Stimulated activated CD8-positive, alpha-beta memory T cell treated with anti-CD3 and anti-CD28 coated beads, Interleukin-4, amount 100 ng/mL, for 48 hours (primary cell): ENCODE measurements at places on chromosomes 11 and 22.

DNA sequence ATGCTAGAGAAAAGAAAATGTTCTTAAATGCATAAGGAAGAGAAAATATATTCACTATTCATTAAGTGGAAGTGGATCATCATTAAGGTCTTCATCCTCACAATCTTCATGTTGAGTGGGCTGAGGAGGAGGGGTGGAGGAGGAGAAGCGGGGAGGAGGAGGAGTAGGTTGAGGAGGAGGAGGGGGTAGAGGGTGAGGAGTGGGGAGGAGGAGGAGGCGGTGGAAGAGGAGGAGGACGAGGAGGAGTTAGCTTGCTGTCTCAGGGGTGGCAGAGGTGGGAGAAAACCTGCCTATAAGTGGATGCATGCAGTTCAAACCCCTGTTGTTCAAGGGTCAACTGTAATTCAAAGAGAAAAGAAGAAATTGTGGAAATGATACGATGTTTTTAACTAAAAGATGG is 71.6 kb downstream of the MYEOV start:
- peak; percentile 7 for DNase-seq

GRCh38 chr11:5115339-5115738 is 22.8 kb downstream of the OR52A5 start:
- DNase-seq = no peak

GRCh38 chr22:44890416-44891292 is 119.2 kb downstream of the PHF21B start:
- no peak for DNase-seq

GRCh38 chr22:29092243-29092642 is 19.4 kb downstream of the KREMEN1 start:
- DNase-seq = no peak

DNA sequence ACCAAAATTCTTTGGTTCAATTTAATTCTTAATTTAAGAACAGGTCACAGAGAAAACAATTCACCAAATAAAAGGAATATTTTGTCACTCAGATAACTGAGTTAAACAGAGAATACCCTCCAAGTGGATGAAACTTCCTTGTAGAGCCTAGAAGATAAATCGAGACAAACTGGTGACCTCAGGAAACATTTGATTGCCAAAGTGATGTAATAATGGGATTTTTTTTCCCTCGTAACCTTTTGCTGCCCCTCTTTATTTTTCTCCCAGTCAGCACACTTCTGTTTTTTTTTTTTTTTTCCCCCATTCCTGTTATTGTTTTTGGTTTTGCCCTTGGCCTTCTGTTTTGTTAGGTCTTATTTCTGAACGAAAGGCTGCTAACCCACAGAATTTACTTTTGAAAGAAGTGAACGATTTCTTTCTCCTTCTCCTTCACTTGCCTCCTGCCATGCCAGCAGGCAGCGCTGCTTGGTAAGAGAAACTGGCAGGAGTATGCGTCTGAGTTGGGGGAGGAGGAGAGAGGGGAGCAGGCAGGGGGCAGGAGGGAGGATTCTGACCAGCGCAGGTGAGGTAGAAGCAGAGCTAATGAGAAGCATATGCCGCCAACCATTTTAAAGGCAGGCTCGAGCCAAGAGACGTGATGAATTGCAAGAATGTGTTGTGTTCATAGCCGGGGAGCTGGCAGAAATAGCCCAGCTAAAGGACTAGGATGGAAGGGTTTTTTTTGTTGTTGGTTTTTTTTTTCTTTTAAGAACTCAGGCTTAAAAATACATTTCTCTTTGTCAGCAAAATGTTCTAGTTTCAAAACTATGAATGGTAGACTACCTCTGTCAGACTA is 121.9 kb upstream of the MTMR2 start:
- no peak for DNase-seq
